ENCODE measurements at places on chromosomes 2 and 18.
A peak's percentile ranks its signal among the peaks of the same experiment; 100 is the strongest.

DNA sequence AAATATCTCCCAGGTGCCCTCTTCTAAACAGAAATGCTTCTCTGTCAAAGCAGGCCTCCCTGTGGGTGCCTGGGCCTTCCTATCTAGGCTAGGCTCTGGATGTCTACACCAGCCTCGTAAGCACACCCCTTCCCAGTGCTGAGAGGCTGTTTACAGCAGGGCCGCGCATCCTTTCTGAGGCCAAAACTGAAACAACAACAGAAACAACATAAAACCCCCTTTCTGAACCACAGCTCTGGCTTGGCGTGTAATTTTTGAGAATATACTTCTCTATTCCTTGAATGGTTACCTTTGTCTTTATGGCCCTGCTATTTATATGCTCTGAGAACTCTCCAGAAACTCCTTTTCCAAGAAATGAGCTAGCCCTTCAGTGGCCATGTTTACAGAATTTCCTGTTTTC is 118.4 kb downstream of the BCL2L11 start:
- DNase-seq, result peak; percentile 45

DNA sequence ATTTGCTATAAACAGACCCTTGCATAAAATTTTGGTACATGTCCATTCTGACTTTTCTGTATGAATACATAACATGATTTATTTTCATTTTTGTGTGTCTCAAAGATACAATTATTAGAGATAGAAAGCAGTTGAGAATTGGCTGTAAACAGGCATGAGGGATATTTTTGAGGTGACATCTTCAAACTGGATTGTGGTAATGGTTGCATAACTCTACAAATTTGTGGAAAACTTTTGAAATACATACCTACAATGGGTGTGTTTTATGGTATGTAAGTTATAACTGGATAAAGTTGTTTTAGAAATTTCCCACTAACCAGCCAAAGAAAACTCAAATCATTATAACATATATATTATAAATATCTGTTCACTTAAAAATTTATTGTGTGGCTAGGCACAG is 39.6 kb downstream of the GREB1L start:
- DNase-seq, result no peak

- DNase-seq, result no peak
Measured at GRCh38 chr2:49271060-49271606, 116.8 kb upstream of the FSHR start.

DNA sequence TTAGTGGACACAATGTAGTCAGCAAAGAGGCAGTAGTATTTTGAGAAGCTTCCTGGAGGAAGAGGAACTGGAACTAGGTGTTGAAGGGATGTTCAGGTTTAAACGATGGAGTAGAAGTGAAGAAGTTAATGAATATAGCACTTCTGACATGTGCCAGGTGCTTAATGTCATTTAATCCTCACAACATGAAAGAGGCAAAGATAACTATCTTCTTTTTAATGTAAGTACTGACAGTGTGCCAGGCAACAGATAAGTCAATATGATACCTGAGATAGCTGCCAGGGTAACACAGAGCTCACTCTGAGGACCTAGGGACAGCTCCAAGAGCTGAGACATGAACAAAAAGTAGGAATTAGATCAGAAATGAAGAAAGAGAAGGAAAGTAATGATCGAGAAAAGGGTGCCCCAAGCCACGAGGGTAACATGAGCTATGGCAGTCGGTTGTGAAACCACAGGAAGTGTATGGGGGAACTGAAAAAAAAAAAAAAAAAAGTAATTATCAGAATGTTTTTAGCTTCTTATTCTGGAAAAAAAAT is 140.7 kb downstream of the RNF144A start:
- no peak for DNase-seq

DNA sequence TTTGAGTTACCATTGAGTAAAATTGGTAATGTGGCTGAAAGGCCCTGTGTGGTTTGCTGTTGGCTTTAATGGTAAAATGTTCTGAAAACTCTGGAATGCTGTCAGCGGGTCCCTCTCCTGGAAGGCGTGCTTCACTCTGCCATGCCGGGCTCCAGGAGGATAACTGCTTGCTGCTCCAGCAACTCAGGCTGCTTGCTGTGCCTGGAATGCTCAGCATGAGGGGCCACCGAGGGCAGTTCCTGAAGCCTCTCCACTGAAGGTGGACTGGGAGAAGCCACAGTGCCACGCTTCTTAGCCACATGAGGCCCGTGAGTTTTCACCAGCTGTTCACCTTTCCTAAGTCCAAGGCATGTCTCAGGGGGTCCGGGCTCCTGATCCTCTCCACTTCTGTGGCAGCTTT is 90.4 kb upstream of the FAM110C start:
- no peak for DNase-seq

GRCh38 chr18:50465211-50466153 is 90.6 kb downstream of the SKA1 start:
- DNase-seq, result no peak

GRCh38 chr2:36513661-36514060 is 84.3 kb downstream of the FEZ2 start:
- no peak for DNase-seq

DNA sequence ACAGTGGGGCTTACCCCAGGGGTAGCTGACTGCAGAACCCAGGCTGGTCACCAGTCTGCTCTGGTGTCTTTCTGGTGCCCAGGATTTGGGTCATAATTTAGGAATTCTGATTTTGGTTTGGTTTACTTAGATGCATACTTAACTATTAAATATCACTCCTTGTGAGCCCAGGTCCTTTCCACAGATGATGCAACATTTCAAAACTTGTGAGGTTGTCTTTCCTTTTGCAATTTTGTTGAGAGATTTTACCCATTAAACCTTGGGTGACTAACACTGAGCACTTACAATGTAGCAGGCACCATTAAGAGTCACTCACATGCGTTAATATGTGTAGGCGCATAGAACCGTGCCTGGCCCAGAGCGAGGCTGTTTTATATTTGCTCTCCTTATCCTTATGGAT is 61.8 kb upstream of the RPL31 start:
- DNase-seq, result no peak

DNA sequence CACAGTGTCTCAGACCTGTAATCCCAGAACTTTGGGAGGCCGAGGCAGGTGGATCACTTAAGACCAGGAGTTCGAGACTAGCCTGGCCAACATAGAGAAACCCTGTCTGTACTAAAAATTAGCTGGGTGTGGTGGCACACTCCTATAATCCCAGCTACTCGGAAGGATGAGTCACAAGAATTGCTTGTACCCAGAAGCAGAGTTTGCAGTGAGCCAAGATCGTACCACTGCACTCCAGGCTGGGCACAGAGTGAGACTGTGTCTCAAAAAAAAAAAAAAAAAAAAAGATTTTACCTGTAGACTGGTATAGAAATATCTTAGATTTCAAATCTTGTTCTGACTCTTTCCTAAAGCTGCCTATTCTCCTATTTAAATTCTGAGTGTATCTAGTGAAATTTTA is 7.2 kb upstream of the KLHL29 start:
- no peak for DNase-seq

GRCh38 chr2:238853721-238854120 is 5.8 kb downstream of the TWIST2 start:
- no peak for DNase-seq

DNA sequence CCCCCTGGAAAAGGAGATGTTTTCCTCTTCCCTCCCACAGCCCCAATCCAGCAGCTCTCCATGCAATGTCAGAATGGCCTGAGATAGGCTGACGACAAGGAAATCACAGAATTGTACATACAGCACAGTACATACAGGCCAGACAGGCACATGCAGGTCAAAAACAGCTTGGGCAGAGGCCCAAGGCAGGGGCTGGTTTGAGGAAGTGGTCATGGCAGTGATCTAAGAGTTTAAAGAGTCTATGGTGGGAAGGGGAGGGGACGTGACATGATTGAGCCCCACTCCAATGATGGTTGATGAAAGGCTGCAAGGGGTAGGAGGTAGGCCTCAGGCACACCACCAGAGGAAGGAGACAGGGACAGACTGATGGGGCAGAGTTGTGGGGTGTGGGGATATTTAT is 4.3 kb downstream of the DCTN1 start:
- DNase-seq, result no peak

GRCh38 chr2:231388725-231389346 is 6.7 kb upstream of the B3GNT7 start:
- no peak for DNase-seq

- no peak for DNase-seq
Measured at GRCh38 chr2:176128982-176129796, at the start of gene HOXD8. HOXD8 (plus strand) TSS chr2:176129705; CDS start chr2:176130367, 662 bp downstream.

- peak; percentile 28 for DNase-seq
Measured at GRCh38 chr2:64978514-64979268, 10.5 kb upstream of the SLC1A4 start.

GRCh38 chr2:64213532-64214275 is 69.5 kb upstream of the PELI1 start:
- peak; percentile 36 for DNase-seq

DNA sequence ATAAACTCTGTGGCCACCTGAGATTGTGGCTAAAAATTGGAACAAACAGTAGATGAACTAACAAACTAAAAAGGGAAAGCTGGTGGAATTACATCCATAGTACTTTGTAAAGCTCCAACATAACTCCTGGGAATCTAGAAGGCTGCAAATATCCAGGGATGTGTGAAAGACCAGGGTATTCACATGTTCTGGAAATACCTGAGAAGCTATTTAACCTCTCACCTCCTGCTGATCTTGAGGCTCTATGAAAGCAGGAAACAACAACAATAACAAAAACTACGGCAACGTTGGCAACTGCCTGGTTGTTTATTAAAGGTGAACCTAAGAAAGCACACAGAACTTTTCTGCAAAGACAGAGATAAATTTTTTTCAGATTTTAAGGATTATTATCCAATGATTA is 171.3 kb downstream of the CCDC178 start:
- no peak for DNase-seq

DNA sequence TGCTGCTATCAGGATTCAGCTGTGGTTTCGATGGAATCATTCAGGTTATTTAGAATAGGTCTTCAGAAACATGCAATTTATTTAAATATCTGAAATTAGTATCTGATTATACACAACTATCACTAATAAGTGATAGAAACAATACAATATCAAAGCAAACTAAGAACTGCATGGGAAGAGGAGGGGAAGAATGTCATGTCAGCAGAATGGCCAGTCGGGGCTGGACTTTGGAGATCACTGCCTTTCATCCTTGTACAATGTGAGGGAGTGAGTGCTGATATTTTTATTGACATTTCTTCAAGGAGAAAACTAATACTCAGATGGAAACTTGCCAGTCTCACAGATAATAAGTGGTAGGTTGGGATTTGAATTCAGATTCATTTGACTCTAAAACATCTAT is 224.0 kb upstream of the LINC00305 start:
- no peak for DNase-seq

Data from GM13976 (cell line).